Activated T-cell treated with anti-CD3 and anti-CD28 coated beads, Interleukin-2, amount 50 U/mL, for 48 hours (primary cell): ENCODE measurements at places on chromosomes 4 and X.
A peak's percentile ranks its signal among the peaks of the same experiment; 100 is the strongest.

DNA sequence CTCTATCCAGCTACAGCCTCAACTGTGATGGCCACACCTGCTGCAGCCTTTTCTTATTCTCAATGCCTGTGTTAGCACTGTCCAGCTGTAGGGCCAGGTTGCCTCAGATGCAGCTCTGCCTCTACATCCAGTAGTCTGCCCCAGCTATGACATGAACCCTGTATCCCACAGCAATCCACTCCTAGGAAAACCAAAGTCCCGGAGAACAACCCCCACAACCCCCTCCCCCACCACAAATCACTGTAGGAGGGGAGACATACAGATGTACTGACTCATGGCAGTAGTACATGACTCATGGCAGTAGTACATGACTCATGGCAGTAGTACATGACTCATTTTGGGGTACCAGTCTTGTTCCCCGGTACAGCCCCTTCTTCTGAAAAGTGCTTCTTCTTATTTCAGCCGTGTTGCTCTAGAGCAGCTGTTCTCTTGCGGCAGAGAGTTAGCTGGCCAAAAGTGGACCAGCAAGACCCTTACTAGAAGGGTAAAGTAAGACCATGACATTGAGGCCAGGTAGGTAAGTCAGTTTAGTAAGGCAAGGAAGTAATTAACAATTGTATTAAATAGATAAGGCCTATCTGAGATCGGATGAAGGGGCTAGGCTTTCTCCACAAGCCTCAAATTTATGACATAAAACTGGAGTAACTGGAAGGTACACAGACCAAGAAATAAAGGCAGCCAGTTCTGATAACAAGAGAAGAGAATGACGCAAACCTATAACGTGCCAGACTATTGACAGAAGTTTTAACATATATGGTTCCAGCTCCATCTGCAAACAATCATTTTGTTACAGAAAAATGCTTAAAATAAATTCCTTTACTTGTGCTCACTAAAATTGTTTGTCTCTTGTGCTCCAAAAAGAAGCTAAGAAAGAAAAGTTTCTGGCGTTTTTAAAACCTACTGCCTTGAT is 221.4 kb downstream of the TACR3 start:
- peak; percentile 29 for DNase-seq

DNA sequence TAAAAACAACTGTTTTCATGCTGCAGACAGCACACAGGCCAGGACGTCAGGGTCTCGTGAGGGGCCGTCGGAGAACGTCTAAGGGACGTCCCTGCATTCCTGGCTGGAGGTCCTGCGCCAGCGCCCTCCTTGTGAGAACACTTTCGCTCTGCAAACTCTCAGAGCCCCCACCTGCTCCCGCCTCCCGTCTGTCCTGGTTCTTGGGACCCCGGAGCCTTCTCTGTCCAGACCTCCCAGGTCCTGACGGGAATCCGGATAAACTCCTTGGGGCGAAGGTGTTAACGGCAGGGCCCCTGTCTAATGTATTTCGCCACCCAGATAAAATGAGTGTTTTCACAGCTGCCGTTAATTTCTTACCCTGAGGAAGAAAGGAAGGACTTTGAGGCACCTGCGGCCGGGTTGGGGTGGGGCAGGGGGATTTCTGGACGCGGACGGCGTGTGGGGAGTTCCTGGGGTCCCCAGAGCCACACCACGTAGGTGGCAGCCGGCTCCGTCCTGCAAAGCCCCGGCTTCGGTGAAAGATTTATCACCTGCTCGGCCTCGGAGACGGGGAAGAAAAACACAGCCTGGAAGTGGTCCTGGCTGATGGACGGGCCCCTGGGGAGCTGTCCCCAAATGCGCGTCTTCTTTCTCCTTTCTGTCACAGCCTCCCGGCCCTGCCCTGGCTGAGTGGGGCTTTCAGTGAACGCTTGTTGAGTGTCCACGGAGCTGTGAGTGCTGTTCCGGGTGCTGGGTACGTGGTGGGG is 35.1 kb upstream of the PPP2R3B start:
- DNase-seq: no peak

- no peak for DNase-seq
Measured at GRCh38 chr4:115274545-115274944, 161.1 kb upstream of the NDST4 start.

DNA sequence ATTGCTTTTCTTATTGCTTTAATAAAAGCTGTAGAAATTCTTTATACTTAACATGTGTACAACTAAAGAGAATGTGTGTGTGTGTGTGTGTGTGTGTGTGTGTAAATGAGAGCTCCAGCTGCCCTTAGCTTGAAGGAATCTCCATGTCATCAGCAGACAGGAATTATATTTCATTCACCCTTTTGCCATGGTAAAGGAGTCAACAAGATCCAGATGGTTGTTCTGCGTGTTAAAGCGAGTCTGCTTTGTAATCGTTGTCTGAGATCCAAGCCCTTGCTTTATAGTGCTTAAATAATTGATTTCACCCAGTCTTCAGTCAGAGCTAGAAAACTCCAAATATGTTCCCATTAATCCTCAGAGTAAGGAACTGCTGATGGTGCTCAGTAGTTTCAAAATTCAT is 285.5 kb downstream of the PDGFC start:
- no peak for DNase-seq

DNA sequence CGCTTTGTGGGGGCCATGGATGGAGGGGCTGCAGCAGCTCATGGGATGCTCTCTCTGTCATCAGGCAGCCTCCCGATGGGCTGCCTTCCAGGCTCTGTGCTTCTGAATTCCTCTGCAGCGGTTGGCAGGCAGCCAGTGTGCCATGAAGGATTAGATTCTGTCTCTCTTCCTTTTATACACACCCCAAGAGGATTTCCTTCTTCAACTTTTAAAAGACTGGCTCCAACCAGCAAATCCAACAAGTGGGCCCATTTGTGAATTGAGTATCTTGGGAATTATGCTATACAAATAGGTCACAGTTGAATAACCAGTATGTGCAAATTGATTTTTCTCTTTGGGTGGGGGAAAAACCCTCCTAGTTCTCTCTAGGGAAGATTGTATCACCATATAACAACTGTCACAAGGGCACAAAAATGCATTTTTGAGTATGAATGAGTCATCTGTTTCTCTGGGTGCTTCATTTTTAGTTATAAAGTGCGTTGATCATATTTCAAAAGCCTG is 96.8 kb upstream of the FAT1 start:
- no peak for DNase-seq

GRCh38 chr4:92101737-92102172 is 202.0 kb upstream of the GRID2 start:
- DNase-seq: no peak

GRCh38 chrX:2589186-2590020 is 88.6 kb upstream of the DHRSX start:
- no peak for DNase-seq

- no peak for DNase-seq
Measured at GRCh38 chr4:66279084-66279483, 608.8 kb upstream of the EPHA5 start.

DNA sequence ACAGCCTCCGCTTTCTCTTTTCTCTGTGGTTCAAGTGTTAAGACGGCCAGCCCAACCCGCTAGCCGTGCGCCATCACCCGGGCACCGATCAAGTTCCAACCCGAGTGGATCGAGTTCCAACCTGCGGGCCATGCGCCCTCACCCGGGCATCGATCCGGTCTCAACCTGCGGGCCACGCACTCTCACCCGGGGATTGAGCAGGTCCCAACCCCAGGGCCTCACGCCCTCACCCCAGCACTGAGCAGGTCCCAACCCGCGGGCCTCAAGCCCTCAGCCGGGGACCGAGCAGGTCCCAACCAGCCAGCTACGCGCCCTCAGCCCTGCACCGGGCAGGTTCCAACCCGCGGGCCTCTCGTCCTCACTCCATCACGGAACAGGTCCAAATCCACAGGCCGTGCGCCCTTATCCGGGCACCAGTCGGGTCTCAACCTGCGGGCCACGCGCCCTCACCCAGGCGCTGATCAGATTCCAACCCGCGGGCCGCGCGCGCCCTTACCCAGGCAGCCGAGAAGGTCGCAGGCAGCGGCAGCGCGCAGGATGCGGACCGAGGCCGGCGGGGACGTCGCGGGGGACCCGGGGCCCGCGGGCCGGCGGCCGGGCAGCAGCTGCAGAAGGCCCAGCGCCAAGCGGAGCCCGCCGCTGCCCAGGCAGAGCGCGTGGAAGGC is 443 bp downstream of the GPR143 start:
- DNase-seq: no peak

DNA sequence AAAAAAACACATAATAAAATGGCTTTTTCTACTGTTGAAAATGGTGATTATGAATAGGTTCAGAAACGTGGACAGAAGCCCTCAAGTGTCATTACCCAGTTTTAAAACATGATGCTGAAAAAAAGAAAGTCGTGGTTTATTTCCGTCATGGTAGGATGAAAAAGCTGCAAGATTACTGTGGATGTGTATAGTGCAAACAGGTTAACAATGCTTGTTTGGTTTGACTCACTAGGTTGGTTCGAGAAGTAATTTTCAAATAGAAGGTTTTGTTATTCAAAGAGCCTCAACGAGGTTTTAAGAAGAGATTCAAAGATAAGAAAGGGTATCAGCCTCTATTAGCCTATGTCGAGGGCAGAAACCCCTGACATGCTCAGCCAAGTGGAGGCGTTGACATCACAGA is 2.5 kb upstream of the RXFP1 start:
- no peak for DNase-seq

- DNase-seq: no peak
Measured at GRCh38 chr4:140995058-140995457, 138.2 kb downstream of the RNF150 start.

DNA sequence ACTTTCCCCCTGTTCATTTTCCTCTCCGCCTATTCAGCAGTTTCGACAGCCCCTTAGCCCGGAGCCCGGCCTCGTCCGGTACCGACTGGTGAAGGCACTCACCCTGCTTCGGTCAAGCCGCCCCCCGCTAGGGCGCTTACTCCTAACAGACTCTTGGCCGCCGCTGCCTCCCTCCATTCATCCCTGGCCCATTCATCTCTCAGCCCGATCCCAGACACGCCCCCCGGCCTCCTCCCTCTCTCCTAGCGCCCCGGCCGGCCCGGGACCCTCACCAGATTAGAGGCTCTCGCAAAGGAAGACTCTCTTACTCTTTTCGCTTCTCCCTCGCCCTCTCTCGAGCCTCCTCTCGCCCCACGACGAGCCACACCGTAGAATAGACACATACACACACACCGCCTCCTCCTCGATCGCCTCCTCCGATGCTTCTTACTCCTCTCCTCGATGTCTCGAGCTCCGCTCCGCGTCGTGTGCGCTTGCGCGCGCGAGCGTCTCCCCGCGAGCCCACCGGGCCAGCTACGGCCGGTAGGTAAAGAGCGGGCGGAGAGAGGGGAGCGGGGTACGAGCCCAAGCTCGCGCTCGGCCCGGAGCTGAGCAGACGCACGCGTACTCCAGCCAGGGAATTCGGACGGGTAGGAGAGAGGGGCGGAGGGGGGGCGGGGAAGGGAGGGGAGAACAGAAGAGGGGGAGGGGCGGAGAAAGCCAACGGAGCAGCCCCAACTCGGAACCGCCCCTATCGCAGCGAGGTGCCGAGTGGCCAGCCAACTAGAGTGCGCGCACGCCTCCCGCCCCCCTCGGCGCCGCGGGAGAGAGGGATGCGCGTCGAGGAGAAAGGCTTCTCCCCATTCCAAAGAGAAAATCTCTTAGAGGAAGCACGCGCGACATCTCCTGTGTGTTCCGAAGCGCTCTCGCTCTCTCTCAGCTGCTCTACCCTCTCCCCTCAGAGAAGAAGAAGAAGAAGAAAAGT is at the start of gene WNK3:
Gene WNK3 (minus strand): TSS at position 633 of the 964 bp plus-strand sequence.
- peak; percentile 50 for DNase-seq

DNA sequence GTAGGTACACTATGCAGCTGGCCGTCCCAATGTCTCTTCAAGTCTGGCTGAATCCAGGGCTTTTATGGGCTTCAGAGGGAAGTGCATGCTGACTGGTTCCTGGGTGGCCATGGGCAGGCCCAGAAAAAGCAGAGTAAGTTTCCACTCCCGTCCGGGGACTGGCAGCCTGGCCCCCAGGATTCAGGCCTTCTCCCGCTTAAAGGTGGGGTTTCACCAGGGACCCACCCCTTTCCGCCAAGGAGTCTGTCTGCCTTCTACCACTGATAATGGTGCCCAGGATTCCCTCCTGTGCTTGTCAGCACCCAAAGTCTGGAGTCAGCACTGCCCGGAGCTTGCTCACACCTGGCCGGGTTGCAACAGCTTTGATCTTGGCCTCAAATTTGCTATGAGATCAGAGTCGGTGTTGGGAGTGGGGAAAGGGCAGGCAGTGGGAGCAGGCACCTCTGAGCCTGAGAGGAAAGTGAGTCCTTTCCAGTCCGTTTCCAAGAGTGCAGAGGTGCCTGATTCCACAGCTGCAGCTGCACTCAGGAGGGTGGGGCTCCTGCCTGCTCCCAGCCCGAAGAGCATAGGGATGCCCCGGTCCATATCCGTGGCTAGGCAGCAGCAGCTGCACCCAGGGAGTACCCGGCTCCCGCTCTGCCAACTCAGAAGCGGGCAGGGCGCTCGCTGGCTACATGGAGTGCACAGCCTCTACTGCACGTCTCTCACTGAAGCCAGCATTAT is 1344.3 kb upstream of the ADGRL3 start:
- DNase-seq: no peak

GRCh38 chr4:188647820-188648370 is 508.7 kb downstream of the TRIML1 start:
- no peak for DNase-seq

- DNase-seq: no peak
Measured at GRCh38 chr4:168731706-168732414, 235.0 kb downstream of the PALLD start.

GRCh38 chrX:74505437-74505836 is 84.1 kb downstream of the SLC16A2 start:
- no peak for DNase-seq

- DNase-seq: no peak
Measured at GRCh38 chrX:100350704-100351489, 59.2 kb downstream of the PCDH19 start.

GRCh38 chrX:118038614-118039365 is 77.8 kb downstream of the KLHL13 start:
- DNase-seq: no peak

DNA sequence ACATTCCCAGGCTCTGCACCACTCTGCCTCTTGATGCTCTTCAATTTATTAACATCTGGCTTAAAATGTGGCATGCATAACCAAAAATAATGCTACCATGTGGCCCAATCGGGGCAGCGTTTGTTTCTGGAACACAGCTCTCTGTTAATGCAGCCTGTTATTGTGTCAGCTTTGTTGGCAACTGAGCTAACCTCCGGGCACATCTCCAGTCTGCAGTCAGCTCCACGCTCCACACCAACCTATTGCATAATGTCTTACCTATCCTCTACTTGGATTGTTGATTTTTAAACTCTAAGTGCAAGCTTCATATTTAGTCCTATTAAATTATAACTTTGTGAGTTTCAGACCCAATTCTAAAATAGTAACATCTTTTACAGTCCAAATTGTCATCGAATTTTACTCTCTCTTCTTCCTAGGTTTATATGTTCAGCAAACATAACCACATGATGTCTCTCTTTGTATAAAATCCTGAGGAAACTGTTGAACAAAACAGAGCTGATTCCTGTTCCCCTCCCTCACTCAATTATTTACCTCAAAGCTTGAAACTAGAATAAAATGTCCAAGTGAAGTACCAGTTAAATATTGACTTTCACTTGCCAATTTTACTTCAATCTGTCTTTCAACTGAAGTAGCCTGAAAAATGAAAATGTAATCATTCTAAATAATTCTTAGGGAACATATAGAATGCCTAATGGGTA is 92.2 kb upstream of the RAPGEF2 start:
- no peak for DNase-seq
